G401 (cell line): ENCODE measurements at places on chromosomes 2 and 18. TPM values are rescaled to one million over a fixed set of nuclear protein-coding genes. Genes with fewer than 3 reads are reported as not detected.

- no peak for DNase-seq
Measured at GRCh38 chr2:157178874-157179273, 78.6 kb upstream of the GALNT5 start.

DNA sequence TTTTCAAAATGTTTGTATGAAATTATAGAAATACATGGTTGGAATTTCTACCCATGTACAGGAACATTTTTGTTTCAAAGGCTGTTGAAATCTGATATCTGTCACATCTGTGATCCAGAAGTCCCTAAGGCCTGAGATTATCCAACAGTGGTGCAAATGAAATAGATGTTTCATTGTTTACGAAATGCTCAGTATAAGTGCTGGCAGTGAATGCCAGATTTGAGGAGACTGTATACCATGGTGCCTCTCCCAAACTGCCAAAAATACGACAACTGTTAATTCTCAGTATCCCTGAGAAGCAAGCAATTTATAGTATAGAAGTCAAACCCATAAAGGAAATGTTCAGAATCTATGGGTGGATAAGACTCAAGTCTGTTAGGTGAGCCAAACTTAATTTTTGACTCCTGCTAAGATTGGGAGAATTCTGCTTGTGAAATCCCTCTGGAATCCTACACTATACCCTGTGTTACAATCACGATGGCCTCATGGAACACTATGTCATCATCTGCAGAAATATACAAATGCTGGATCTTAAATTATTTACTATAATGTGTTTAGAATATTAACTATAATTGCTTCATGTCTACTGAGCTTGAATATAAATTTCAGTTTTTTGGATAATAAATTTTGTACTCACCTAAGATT lies 71.2 kb upstream of the DOCK10 start:
- DNase-seq, result no peak

The CROCC2 gene
- total RNA-seq, result not detected in 2 replicates

The LCT gene
- not detected in 2 replicates for total RNA-seq
